ENCODE measurements at places on chromosomes 3 and 15. TPM values are rescaled to one million over a fixed set of nuclear protein-coding genes. Genes with fewer than 3 reads are reported as not detected.

The FAM43A gene
- total RNA-seq, result 617 TPM

The ACTR8 gene
- 34.2 TPM for total RNA-seq

The MUC20 gene
- total RNA-seq, result 0.10 TPM

The GOLGA6L10 gene
- 0.73 TPM for total RNA-seq

The CYP1A2 gene
- total RNA-seq, result not detected

Measured in glomerular endothelial cell (primary cell).